GM06990 (cell line): ENCODE measurements at places on chromosomes 13 and 19.

DNA sequence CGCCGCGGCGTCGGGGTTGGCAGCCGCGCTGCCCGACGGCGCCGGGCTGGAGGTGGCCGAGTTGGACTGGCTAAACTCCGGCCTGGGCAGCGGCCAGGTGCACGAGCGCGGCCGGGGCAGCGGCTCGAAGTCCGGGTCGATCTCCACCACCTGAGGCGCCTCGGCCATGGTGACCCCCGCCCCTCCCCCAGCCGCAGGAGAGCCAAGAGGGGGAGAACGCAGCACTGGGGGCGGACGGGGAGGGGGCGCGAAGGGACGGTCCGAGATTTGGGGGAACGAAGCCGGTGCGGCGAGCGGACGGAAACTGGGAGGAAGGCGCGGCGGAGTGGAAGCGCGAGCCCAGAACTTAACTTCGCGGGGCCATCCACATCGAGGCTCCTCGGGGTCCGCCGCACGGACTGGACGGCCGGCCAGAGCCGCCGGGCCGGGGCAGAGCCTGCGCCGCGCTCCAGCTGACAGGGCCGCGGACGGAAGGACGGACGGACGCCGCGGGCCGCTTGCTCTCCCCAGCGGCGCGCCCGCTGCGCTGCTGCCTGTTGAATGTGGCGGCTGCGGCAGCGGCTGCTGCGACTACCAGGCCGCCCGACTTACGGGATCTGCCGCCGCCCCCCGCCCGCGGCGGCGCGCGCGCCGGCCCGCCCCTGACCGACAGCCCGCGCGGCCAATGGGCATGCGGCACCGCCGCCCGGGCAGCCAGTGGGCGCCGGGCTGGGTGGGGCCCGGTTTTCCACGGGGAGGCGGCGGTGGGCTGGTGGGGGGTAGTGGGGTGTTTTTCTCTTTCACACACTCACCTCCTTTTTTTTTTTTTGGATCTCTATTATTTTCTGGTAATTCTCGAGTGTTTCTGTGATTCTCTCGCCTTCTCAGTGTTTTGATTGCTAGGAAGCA, at the start of gene FOXO1:
TSS of gene FOXO1 (minus strand) at position 597 of the 888 bp plus-strand sequence. CDS start at position 168, 429 bp downstream.
- DNase-seq, result peak; percentile 91

GRCh38 chr13:39016787-39017186, 21.1 kb downstream of the PROSER1 start:
- no peak for DNase-seq

DNA sequence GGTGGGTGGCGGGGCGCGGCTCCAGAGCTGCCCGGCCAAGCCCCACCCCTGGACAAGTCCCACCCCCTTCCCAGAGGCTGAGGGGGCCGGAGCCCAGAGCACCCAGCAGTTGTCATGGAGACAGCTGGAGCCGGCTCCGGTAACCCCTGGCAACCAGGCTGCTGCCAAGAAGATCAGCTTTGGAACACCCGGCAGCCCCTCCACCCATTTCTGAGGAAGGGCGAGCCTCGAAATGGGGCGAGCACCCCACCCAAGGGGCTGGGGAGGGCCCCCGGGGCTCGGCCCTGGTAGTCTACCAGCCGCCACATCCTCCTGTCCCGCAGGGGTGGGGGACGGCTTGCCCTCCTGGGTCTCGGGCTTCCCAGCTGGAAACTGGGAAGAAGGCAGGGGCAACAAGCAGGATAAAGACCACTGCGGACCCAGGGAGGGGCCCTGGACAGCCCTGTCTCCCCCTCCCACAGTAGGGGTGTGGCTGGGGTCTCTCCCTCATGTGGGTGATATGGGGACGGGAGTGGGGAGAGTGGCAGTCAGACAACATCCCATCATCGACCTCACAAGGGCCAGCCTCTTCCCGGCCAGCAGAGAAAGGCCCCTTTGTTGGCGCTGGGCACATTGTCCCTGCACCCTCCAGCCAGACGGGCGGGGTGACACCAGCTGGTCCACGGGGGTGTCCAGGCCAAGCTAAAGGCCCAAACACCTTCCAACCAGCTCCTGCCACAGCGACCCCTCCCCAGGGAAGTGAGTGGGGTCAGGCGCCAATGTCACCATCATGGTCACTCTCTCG, 1.5 kb downstream of the CERS1 start:
- DNase-seq, result no peak

DNA sequence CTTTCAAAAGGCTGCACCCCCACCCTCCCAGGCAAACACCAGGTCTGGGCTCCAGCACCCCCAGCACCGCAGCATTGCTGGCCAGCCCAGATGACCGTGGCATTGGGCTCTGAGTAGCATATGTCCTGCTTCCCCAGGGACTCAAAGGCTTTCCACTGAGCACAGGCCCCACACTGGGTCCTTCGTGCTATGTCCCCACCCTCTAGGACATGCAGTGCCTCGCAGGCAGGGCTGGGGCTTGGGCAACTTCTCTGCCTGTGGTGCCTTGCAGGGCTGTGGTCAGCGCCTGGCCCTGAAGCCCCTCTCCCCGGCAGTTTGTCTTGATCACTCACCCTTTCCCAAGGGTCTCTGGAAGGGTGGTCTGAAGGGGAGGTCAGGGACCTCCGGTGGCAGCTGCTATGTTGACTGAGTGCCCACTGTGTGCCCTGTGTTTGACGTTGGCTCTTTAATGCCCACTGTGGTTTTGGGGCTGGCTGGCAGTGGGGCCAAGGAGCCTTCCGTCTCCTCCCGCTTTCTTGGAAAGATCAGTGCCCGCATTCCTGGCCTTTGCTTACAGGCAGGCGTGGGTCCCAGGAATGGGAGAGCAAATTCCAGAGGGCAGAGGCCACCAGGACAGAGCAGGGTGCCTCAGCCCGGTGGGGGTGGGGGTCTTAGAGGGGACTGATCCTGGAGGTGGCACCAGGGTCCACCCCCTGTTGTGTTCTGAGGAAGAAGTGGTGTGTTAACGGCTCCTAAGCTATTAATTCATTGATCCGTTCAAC, 20.3 kb upstream of the CRTC1 start:
- DNase-seq, result no peak

DNA sequence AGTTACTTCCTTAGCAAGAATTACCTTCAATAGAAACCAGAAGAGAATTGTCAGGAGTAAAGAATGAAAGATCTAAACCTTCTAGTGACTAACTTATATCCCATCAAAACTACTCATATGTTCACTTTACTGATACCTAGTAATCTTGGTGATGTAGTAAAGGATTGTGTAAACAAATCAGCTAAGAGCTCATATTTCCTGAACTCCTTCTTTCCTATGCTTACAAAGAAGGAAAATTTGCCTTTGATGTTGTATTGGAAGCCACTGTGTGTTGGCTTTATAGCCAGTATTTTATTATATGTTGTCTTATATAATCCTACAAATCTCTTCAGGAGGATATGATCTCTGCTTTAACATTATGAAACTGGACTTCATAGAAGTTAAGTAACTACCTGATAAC, 671.0 kb downstream of the PCDH9 start:
- no peak for DNase-seq

- DNase-seq, result no peak
Measured at GRCh38 chr13:61252213-61252612, 163.4 kb downstream of the PCDH20 start.

GRCh38 chr13:98346904-98347636, 170.0 kb upstream of the RNF113B start:
- no peak for DNase-seq

- no peak for DNase-seq
Measured at GRCh38 chr13:87678372-87678752, 7.2 kb downstream of the SLITRK5 start.
